NCI-H187 treated with DMSO at 0.1 percent for 48 hours (cell line): ENCODE measurements at places on chromosomes 16 and 17.

GRCh38 chr16:8867216-8867931 is 1.4 kb downstream of the CARHSP1 start:
- DNase-seq: no peak

- no peak for DNase-seq
These were observed 548 bp downstream of the PSMB3 start for GRCh38 chr17:38753071-38753506.

GRCh38 chr16:60166-60565 is 6.5 kb downstream of the SNRNP25 start:
- DNase-seq: no peak

DNA sequence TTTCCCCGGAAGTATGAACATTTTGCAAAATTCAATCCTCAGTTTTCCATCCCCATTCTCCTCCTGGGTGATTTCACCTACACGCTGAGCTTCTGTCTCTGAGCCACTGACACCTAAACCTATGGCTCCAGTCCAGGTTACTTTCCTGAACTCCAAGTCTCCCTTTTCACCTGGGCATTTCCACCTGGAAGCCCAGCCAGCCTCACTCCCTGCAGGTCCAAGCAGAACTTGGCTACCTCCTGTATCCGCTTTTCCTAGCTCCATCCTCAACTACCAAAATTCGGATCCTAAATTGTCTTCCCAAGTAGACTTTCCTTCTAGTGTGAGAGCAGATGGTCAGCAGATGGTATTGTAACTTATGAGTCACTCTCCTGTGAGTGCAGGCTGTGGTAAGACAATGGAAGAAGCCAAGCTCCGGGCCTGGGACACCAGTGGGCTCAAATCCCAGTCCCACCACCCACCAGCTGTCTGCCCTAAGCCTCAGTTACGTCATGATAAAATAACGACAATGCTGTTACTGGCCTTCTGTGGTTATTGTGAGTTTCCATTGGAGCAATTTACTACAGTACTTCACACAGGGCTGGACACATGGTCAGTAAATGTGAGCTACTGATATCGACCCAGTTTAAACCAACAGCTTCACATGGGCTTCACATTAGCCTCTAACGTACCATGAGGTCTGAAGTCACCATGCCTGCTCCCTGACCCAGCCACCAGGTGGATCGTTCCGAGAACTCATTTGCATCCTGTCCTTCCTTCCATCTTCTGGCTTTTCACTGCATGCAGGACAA is 33.3 kb downstream of the PECAM1 start:
- DNase-seq: no peak
